ENCODE measurements at places on chromosomes 6 and 20.

- no peak for DNase-seq
Observed at GRCh38 chr6:135932651-135933050, 81.2 kb downstream of the PDE7B start.

- no peak for DNase-seq
Observed at GRCh38 chr20:24461848-24462247, 7.6 kb upstream of the SYNDIG1 start.

DNA sequence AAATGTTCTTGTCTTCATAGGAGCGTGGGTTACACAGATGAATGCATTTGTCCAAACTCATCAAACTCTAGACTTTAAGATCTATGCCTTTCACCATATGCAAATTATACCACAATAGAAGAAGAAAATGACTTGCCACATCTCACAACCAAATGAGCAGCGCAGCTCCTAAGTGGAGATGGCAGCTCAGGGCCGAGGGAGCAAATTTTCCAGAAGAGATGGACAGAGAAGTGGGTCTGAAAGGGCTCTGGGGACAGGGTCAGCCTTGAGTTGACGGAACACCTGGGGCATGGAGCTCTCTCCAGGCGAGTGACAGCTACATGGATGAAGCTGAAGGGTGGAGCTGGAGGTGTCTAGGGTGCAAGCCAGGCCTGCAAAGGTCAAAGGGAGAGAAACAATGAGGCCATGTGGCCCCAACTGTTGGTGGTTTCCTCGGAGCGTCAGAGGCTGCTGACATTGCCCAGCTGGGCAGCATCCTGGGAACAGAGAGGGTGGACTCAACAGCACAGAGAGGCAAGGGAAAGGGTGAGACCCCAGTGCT lies 228.3 kb downstream of the NRN1 start:
- no peak for DNase-seq

- no peak for DNase-seq
Observed at GRCh38 chr6:9527679-9528286, 887.1 kb downstream of the TFAP2A start.

DNA sequence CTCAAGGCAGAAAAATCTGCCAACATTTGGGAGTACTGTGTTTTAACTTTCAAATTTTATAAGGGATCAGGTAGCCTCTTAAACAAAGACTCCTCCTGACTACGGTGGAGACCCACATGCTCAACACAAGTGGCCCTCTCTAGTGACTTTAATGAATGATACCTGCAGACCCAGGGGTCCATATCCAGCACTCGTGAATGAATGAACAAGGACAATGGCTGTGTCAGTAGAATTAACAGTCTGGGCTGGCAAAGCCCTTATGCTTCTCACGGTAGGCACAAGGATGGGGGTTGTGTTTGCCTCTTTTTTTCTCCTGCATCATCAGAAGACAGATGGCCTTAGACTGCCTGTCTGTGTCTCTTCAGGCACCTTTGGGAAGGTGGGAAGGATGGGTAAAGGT lies 112.6 kb upstream of the TRAF3IP2 start:
- no peak for DNase-seq

- no peak for DNase-seq
Observed at GRCh38 chr6:130303431-130303830, 62.4 kb upstream of the TMEM200A start.

- no peak for DNase-seq
Observed at GRCh38 chr20:43138061-43138770, 51.5 kb downstream of the PTPRT start.

- DNase-seq = no peak
Observed at GRCh38 chr20:59185809-59186208, 22.2 kb downstream of the ZNF831 start.

Measured in renal pelvis (tissue), 12 donors.